ENCODE measurements at places on chromosomes 12 and 14. TPM values are rescaled to one million over a fixed set of nuclear protein-coding genes. Genes with fewer than 3 reads are reported as not detected.

FAM222A gene
- polyA plus RNA-seq: 0.32 TPM

CLEC4D gene
- polyA plus RNA-seq: not detected

AP1G2 gene
- 80.8 TPM for polyA plus RNA-seq

TC2N gene
- 228 TPM for polyA plus RNA-seq

GRCh38 chr12:10331642-10332239 lies 24.1 kb downstream of the KLRD1 start:
- no peak overlapping the region for H3K27ac ChIP-seq
- no peak overlapping the region for H3K4me3 ChIP-seq
- H3K4me1 ChIP-seq: no peaks in the 10 kb centered on the region
- H3K27me3 ChIP-seq: no peaks in the 10 kb centered on the region
- H3K36me3 ChIP-seq: no peaks in the 10 kb centered on the region
- no peak for DNase-seq

DNA sequence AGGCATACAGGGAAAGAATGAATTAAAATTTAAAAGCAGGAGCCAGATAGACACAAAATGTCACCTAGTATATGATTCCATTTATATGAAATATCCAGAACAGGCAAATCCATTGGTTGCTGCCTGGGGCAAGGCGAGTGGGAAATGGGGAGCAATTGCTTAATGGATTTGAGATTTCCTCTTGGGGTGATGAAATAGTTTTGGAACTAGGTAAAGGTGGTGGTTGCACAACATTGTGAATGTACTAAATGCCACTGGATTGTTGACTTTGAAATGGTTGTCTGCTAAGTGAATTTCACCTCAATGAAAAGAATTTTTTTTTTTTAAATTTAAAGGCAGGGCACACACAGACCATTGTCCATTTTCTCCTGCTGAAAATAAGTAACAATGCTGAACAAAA lies 61.9 kb downstream of the ABCC9 start:
- no peaks in the 10 kb centered on the region for H3K4me1 ChIP-seq
- no peak overlapping the region for H3K4me3 ChIP-seq
- no peak overlapping the region for H3K27ac ChIP-seq
- no peak for DNase-seq
- H3K27me3 ChIP-seq: no peaks in the 10 kb centered on the region
- no peaks in the 10 kb centered on the region for H3K36me3 ChIP-seq

Data from CD8-positive, alpha-beta memory T cell (primary cell).